ENCODE measurements at places on chromosomes 2 and 18. TPM values are rescaled to one million over a fixed set of nuclear protein-coding genes. Genes with fewer than 3 reads are reported as not detected.

GRCh38 chr2:9089831-9090230 is 86.3 kb upstream of the MBOAT2 start:
- no peak for DNase-seq

GRCh38 chr2:212311807-212312404 is 226.7 kb downstream of the ERBB4 start:
- no peak for DNase-seq

- no peak for DNase-seq
Observed at GRCh38 chr2:234218266-234219045, 168.0 kb downstream of the SPP2 start.

C2orf92 gene
- 9.4 TPM for total RNA-seq
